ENCODE measurements at places on chromosomes 4 and X. TPM values are rescaled to one million over a fixed set of nuclear protein-coding genes. Genes with fewer than 3 reads are reported as not detected.

Gene P2RY10
- total RNA-seq = not detected

Gene WFS1
- 22.9 TPM for total RNA-seq

Gene OTC
- total RNA-seq = not detected

Gene SPATA4
- total RNA-seq = 0.17 TPM

Gene VSIG1
- not detected for total RNA-seq

All from bronchus fibroblast of lung (primary cell).